Activated CD4-positive, alpha-beta T cell treated with anti-CD3 and anti-CD28 coated beads, Interleukin-2, amount 10 ng/mL, durations not matched to agents 7 days and 5 days (primary cell): ENCODE measurements at places on chromosomes 6 and 20.

GRCh38 chr6:149834513-149835481 is 29.4 kb downstream of the LRP11 start:
- peaks cover 2% of the 10 kb centered on the region for H3K4me1 ChIP-seq
- DNase-seq = peak; percentile 83
- no peak overlapping the region for H3K4me3 ChIP-seq
- no peak overlapping the region for H3K27ac ChIP-seq
- H3K27me3 ChIP-seq = no peaks in the 10 kb centered on the region

- no peak overlapping the region for H3K27ac ChIP-seq
- H3K27me3 ChIP-seq = no peaks in the 10 kb centered on the region
- no peaks in the 10 kb centered on the region for H3K36me3 ChIP-seq
- H3K4me1 ChIP-seq = no peaks in the 10 kb centered on the region
These were observed 110.0 kb downstream of the GMDS start for GRCh38 chr6:2135401-2135800.

- peaks cover 38% of the 10 kb centered on the region for H3K4me1 ChIP-seq
- H3K4me3 ChIP-seq = no peak overlapping the region
- H3K36me3 ChIP-seq = no peaks in the 10 kb centered on the region
These were observed 258.1 kb downstream of the LRFN2 start for GRCh38 chr6:40328986-40329545.

DNA sequence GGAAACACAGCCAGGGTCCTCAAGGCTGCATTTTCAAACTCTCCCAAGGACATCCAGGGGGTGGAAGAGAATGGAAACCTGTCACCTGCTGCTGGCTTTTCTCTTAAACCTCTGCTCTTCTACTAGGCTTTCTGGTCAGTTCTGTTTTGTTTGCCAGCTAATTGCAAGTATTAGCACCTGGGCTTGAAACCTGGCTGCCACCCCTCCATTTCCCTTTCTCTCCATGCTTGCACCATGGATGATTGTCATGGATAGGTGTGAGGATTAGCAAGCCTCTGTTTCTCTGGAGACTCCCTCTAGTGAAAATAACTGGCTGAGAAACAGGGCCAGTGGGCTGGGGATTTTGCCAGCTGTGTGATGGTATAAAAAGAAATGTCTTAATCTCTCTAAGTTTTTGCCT is 33.0 kb upstream of the GPR6 start:
- H3K27ac ChIP-seq = no peak overlapping the region
- no peak overlapping the region for H3K4me3 ChIP-seq
- peaks cover 9% of the 10 kb centered on the region for H3K27me3 ChIP-seq
- no peak for DNase-seq
- H3K4me1 ChIP-seq = no peaks in the 10 kb centered on the region

DNA sequence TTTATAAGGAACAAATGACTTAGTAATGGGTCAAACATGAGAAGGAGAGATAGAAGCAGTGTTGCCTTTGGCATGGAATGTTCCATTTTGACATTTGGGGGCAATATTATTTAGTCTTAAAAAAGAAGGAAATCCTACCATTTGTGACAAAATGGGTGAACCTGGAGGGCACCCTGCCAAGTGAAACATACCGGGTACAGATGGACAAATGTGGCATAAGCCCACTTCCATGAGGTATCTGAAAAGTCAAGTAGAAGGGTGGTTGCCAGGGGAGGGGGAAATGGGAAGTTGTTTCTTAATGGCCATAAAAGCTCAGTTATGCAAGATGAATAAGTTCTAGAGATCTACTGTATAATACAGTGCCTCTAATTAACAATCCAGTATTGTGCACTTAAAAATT is 269.3 kb downstream of the TBC1D7 start:
- H3K4me3 ChIP-seq = no peak overlapping the region
- no peak overlapping the region for H3K27ac ChIP-seq
- H3K4me1 ChIP-seq = no peaks in the 10 kb centered on the region
- H3K36me3 ChIP-seq = no peaks in the 10 kb centered on the region
- peaks cover 5% of the 10 kb centered on the region for H3K27me3 ChIP-seq

DNA sequence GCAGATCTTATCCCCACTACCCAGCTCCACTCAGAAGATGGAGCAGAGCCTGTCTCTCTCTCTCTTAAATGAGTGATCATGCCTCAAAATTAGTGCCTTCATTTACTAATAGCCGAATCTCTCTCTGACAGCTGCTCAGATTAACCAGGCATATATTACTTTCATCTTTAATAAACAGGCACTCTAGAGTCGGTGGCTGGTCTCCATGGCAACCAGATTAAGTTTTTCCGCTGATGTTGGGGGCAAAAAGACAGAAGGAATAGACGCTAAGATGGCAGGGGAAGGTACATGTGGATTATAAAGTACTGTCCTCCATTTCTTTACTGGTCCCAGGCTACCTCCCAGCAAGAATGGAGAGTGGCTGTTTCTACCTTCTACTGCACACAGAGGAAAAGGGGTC is 121.6 kb downstream of the QRSL1 start:
- no peak overlapping the region for H3K27ac ChIP-seq
- no peak for DNase-seq
- peaks cover 15% of the 10 kb centered on the region for H3K27me3 ChIP-seq
- no peak overlapping the region for H3K4me3 ChIP-seq

DNA sequence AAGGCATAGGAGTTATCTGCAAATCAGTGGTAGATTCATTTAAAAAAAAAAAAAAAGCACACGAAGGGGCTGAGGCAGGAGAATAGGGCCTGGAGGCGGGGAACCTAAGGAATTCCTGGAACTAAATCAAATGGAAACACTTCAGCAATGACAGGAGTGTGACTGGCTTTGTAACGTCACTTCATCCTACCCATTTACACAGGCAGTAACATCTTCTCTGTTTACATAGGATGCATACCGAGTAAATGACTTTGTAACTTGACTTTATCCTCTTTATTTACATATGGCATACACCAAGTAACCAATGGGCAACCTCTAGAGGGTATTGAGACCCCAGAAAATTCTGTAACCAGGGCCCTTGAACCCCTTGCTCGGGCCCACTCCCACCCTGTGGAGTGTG is 56.4 kb upstream of the IYD start:
- peaks cover 4% of the 10 kb centered on the region for H3K27me3 ChIP-seq
- no peaks in the 10 kb centered on the region for H3K36me3 ChIP-seq
- no peak overlapping the region for H3K27ac ChIP-seq
- no peak overlapping the region for H3K4me3 ChIP-seq
- DNase-seq = no peak

- H3K27me3 ChIP-seq = no peaks in the 10 kb centered on the region
- peaks cover 35% of the 10 kb centered on the region for H3K4me1 ChIP-seq
- no peak overlapping the region for H3K4me3 ChIP-seq
- peaks cover 53% of the 10 kb centered on the region for H3K36me3 ChIP-seq
- no peak overlapping the region for H3K27ac ChIP-seq
- DNase-seq = no peak
These were observed 35.3 kb downstream of the PHIP start for GRCh38 chr6:79042799-79043126.

GRCh38 chr20:63441136-63442099 is 31.0 kb downstream of the KCNQ2 start:
- H3K27me3 ChIP-seq = peaks cover 5% of the 10 kb centered on the region
- peaks cover 14% of the 10 kb centered on the region for H3K4me1 ChIP-seq
- H3K27ac ChIP-seq = peak overlapping the region; percentile 74
- peak; percentile 22 for DNase-seq
- H3K4me3 ChIP-seq = no peak overlapping the region

DNA sequence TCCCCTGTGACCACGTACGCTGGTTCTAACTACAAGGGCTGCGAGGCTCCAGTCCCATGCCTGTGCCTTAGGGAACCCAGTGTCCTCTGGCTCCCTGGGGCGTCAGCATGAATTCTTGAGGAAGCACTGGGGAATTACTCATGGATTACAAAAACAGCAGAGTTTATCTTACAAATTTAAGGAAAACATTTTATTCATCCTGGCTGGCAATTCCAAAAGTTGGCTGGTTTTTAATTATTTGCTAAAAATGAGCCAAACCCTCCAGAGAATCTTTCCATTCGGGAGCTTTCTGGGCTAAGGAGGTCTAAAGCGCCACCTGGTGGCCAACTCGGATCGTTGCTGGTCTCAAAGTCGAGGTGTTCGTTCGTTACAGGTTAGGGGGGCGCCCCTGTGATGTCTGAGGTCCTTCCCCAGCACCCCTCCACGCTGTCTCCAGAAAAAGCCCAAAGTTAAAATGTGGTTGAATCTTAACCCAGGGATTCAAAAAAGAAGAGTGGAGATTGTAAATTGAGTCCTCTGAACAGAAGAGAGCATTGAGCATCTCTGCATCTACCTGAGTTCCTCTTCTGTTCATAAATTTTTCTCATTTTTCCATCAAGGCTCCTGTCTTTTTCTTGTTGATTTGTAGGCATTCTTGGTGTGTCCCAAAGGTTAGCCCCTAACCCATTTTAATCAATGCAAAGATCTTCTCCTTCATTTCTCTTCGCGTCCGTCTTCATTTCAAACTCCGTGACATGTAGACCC is 99.4 kb downstream of the BFSP1 start:
- peaks cover 11% of the 10 kb centered on the region for H3K27me3 ChIP-seq
- H3K4me3 ChIP-seq = no peak overlapping the region

DNA sequence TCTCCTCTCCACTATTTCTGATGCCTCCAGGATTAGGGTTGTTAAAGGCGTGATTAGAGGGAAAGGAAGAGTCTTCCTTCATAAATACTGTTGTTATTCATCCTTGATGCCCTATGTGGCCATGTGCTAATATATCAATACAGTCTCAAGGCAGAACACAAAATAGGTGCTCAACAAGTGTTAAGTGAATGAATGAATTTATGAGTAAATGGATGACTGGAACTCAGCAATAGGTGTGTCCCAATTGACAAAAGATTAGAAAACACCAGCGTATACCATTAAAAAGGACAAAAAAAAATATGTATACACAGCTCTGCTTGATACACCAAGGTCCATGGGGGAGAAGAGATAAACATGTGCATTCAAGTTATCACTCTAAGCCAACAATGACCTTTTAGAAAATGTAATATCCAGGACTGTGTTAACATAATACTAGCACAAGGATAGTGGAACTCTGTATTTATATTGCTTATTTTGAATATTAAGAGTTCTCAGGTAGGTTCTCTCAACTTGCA is 171.2 kb upstream of the MYLIP start:
- H3K4me3 ChIP-seq = no peak overlapping the region
- peaks cover 18% of the 10 kb centered on the region for H3K4me1 ChIP-seq

DNA sequence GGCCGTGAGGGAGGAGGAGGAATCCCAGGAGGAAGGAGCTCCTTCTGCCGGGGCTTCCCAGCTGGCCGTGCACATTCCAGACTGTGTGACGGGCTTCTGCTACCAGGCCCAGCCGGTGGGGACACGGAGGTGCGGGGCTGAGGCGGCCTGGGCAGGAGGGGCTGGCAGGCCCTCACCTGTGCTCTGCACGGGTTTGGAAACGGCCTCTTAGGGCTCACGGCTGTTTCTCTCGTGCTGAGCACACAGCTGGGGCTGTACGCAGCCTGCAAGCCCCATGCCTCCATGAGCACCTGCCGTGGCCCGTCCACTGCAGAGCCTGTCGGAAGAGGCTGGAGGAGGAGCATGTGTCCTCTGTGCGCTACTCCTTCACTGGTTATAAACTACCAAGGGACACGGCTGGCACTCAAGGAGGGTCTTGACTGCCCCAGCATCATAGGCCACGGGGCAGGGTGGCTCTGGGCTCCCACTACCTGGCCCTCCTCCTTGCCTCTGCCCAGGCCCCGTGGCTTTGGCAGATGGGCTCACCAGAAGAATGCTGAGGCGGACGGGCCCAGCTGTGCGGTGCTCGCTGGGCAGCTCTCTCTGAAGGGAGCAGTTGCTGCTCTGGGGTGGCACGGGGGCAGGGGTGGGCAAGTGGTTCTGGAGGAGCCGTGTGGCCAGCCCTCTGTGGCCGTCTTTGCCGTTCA is 15.8 kb downstream of the NPEPL1 start:
- H3K4me3 ChIP-seq = no peak overlapping the region
- H3K4me1 ChIP-seq = peaks cover 1% of the 10 kb centered on the region
- no peaks in the 10 kb centered on the region for H3K27me3 ChIP-seq
- H3K27ac ChIP-seq = no peak overlapping the region
- peaks cover 8% of the 10 kb centered on the region for H3K36me3 ChIP-seq

DNA sequence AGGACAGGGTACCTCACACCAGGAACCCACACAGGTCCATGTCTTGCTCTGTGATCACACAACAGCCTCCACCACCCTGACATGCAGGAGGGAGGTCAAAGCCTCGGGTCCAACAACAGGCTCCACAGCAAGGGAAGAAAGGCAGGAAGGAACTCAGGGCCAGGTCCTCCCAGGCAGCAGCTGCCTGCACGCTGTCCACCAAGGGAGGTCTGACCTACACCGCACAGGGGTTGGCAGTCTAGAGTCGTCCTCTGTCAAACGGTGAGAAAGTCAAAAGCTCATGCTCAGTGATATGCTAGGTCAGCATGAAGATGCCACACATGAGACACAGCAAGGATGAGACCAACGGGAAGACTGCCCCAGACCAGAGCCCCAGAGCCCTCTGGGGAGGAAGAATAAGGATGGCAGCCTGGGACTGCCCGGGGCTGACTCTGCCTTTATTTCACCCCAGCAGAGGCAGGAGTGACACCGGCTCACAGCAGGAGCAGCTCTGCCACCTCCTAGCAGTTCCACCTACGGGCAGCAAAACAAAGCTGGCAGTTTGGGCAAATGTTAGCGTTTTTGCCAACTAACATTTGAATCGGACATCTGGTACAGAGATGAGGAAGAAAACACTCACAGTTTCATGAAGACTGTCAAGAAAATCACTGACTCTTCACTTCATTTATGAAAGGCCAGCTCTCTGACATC is 8.5 kb downstream of the GMEB2 start:
- no peak for DNase-seq
- H3K4me3 ChIP-seq = no peak overlapping the region
- peaks cover 14% of the 10 kb centered on the region for H3K4me1 ChIP-seq
- H3K36me3 ChIP-seq = peaks cover 56% of the 10 kb centered on the region
- H3K27me3 ChIP-seq = no peaks in the 10 kb centered on the region
- no peak overlapping the region for H3K27ac ChIP-seq

DNA sequence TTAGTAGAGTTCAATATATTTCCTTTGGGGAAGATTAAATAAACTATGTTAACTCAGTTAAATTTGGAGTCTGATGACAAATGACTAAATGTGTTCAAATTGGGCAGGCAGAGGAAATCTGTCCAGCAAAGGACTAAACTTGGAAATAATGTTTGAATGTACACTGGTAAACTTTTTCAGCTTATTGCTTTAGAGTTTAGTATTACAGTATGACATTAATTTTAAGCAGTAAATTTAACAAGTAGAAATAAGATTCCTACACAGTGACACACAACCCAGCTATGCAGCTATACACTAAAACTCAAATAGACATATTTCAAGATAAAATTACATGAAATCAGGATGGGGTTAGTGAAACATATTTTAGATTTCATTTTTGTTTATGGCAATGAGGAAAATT is 42.6 kb upstream of the HDGFL1 start:
- no peaks in the 10 kb centered on the region for H3K36me3 ChIP-seq
- no peaks in the 10 kb centered on the region for H3K27me3 ChIP-seq
- DNase-seq = no peak

DNA sequence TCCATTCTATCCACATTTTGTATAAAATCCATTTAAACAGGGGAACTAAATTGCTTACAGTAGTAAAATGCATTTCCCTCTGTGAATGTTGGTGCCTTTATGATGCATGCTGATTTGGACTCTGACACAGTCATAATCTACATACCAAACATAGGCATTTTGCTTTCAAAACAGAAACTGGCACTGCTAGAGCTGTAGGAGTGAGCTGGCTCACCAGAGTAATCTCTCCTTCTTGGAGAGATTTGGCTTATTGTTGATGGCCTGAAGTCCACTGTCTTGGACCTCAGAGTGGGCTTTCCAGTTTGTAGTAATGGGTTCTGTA is 363.2 kb upstream of the FLRT3 start:
- no peak for DNase-seq
- H3K27ac ChIP-seq = no peak overlapping the region
- no peaks in the 10 kb centered on the region for H3K27me3 ChIP-seq
- no peak overlapping the region for H3K4me3 ChIP-seq
